ENCODE measurements at places on chromosomes 11 and 22. TPM values are rescaled to one million over a fixed set of nuclear protein-coding genes. Genes with fewer than 3 reads are reported as not detected.

DNA sequence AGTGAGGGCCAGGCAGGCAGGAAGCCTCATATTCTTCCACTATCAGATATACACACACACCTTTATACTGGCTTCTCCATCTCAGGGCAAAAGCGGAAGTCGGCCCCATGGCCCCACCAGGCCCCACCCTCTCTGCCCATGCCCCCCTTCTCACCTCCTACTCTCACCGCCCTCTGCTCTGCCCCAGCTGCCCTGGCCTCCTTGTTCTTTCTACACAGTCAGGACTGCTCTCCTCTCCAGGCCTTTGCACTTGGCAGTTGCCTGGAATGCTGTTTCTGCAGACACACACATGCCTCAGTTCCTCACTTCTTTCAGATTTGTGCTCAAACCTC lies 25.3 kb downstream of the OTOG start:
- no peak overlapping the region for H3K4me3 ChIP-seq
- H3K4me1 ChIP-seq: no peaks in the 10 kb centered on the region
- H3K36me3 ChIP-seq: no peaks in the 10 kb centered on the region
- H3K27ac ChIP-seq: no peak overlapping the region

The KDM4D gene
- 0.94 TPM for total RNA-seq

The SCGB1A1 gene
- total RNA-seq: not detected

DNA sequence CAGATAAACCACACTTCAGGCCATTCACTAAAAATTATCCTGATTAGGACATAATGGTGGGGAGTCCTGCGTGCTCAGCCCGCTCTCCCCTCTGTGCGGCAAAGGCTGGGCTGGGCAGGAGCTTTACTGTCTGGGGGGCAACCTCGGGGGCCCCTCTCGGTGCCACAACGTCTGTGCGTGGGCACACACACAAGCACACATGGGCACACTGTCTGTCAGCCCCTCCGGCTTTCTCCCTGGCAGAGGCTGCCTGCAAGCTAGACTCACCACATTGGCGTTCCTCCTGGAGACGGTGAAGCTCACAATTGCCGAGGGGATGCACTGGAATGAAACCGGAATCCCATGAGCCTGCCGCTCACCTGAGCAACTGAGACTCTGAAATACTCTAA lies 5.2 kb downstream of the MLC1 start:
- no peaks in the 10 kb centered on the region for H3K27me3 ChIP-seq
- H3K4me3 ChIP-seq: no peak overlapping the region
- no peak overlapping the region for H3K27ac ChIP-seq
- H3K36me3 ChIP-seq: no peaks in the 10 kb centered on the region

The BTBD18 gene
- total RNA-seq: not detected

The TYR gene
- total RNA-seq: not detected

- no peak within 1 kb of the TSS for H3K27ac ChIP-seq
- no peak for DNase-seq
- no peak within 1 kb of the TSS for H3K4me3 ChIP-seq
- no peaks in the 10 kb centered on the region for H3K4me1 ChIP-seq
- no peaks in the 10 kb centered on the region for H3K27me3 ChIP-seq
- no peaks in the 10 kb centered on the region for H3K36me3 ChIP-seq
These were observed at the start of gene OR10A2 for GRCh38 chr11:6862961-6863360. Gene OR10A2 (plus strand): TSS chr11:6863057. CDS start chr11:6869755, 6,698 bp downstream.

DNA sequence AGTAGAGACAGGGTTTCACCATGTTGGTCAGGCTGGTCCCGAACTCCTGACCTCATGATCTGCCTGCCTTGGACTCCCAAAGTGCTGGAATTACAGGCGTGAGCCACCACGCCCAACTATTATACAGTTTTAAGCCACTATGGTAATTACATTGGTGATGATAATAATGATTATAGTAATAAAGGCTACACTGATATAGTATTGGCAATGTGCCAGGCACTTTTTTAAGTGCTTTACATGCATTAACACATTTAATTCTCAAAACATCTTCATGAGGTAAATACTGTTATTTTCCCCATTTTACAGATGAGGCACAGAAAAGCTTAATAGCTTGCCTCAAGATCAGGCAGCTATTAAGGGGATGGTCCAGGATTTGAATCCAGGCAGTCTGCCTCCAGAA lies 222.5 kb downstream of the SOX6 start:
- no peaks in the 10 kb centered on the region for H3K36me3 ChIP-seq
- DNase-seq: no peak
- H3K4me3 ChIP-seq: no peak overlapping the region
- no peaks in the 10 kb centered on the region for H3K4me1 ChIP-seq
- H3K27ac ChIP-seq: no peak overlapping the region
- H3K27me3 ChIP-seq: no peaks in the 10 kb centered on the region

The UBQLNL gene
- total RNA-seq: 0.69 TPM

DNA sequence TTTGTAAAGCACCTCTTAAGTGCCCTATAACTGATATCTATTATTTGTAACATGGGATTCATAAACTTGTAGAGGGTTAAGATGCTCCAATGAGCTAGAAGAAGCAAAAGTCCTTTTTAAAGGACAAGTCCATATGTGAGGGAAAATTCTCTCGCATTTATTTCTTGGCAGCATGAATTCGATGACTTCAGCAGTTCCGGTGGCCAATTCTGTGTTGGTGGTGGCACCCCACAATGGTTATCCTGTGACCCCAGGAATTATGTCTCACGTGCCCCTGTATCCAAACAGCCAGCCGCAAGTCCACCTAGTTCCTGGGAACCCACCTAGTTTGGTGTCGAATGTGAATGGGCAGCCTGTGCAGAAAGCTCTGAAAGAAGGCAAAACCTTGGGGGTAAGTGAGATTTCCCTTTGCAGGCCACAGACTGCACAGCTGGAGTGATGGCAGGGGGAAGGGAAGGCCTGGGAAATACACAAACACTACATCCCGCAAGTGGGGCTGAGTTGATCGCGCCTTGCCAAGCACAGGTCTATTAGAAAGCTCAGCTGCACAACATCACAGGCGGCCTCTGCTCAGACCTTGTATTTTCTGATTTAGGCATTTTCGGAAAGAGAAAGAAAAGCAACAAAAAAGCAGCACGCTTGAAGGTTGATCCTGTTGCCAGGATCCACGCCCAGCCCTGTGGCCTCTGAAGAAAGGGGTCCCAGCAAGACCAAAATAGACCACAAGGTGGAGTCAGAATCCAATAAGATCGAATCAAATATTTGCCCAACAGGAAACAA lies 1.5 kb downstream of the MS4A8 start:
- H3K36me3 ChIP-seq: no peaks in the 10 kb centered on the region
- H3K4me3 ChIP-seq: no peak overlapping the region
- peak; percentile 53 for DNase-seq
- H3K4me1 ChIP-seq: no peaks in the 10 kb centered on the region

- peaks cover 15% of the 10 kb centered on the region for H3K4me1 ChIP-seq
- no peaks in the 10 kb centered on the region for H3K27me3 ChIP-seq
- no peak overlapping the region for H3K27ac ChIP-seq
- H3K4me3 ChIP-seq: peak overlapping the region; percentile 41
- peak; percentile 84 for DNase-seq
These were observed 3.9 kb upstream of the GCAT start for GRCh38 chr22:37803639-37804351.

GRCh38 chr11:130164221-130164570 lies 4.6 kb downstream of the ST14 start:
- H3K36me3 ChIP-seq: no peaks in the 10 kb centered on the region
- no peak overlapping the region for H3K4me3 ChIP-seq
- no peak for DNase-seq
- peak overlapping the region; percentile 63 for H3K27ac ChIP-seq
- no peaks in the 10 kb centered on the region for H3K4me1 ChIP-seq

The DEFB131B gene
- total RNA-seq: not detected

The CELSR1 gene
- 49.9 TPM for total RNA-seq

The APOL5 gene
- not detected for total RNA-seq

Data from kidney (tissue), 22 donors.